ENCODE measurements at places on chromosomes 2 and 18. TPM values are rescaled to one million over a fixed set of nuclear protein-coding genes. Genes with fewer than 3 reads are reported as not detected.

TMEM131 gene
- 68.6 TPM for total RNA-seq

GRCh38 chr2:72920318-72921087 is 3.2 kb downstream of the EMX1 start:
- DNase-seq, result no peak

DNAJC10 gene
- total RNA-seq, result 117 TPM

- DNase-seq, result no peak
These were observed 1157.5 kb upstream of the ZEB2 start for GRCh38 chr2:145677371-145677770.

DNA sequence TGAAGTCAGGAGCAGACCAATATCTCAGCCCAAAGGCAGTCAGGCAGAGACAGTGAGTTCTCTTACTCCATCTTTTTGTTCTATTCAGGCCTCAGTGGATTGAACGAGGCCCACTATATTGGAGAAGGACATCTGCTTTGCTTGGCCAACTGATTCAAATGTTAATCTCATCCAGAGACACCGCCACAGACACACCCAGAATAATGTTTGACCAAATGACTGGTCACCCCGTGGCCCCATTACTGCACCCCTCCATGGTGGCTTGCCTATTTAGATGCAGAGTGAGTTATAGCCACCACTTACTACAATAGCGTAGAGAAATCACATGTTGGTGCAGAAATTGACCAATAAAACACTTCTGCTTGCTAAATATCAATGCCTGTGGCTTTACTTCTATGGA is 88.1 kb downstream of the HRH4 start:
- DNase-seq, result no peak

IL36G gene
- not detected for total RNA-seq

DNA sequence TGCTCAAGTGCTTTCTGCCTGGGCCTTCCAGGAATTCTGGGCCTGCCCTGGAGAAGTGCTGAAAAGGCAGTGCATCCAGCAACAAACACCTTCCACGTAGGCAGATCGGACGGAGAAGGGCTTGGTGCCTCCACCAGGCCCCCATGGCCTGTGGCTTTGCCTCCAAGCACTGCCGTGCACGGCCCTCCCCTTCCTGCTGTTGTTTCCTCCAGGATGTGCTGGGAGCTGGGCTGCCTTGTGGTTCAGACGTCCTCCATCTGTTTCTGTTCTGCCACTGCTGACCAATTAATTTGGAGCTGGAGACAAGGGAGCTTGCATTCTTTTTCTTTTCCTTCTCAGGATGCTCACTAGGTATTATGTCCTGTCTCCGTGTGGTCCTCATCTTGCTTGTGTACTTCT is 197.0 kb downstream of the HRH4 start:
- no peak for DNase-seq

All from urinary bladder (tissue), 4 donors.